Stimulated activated CD4-positive, alpha-beta T cell treated with anti-CD3 and anti-CD28 coated beads, Interleukin-1b, Interleukin-23, amount 100 ng/mL, for 1 hour (primary cell): ENCODE measurements at places on chromosomes 2 and 18.

GRCh38 chr2:31483246-31483645, 68.7 kb upstream of the XDH start:
- DNase-seq, result no peak

GRCh38 chr2:134360745-134361487, 107.0 kb downstream of the MGAT5 start:
- DNase-seq, result no peak

DNA sequence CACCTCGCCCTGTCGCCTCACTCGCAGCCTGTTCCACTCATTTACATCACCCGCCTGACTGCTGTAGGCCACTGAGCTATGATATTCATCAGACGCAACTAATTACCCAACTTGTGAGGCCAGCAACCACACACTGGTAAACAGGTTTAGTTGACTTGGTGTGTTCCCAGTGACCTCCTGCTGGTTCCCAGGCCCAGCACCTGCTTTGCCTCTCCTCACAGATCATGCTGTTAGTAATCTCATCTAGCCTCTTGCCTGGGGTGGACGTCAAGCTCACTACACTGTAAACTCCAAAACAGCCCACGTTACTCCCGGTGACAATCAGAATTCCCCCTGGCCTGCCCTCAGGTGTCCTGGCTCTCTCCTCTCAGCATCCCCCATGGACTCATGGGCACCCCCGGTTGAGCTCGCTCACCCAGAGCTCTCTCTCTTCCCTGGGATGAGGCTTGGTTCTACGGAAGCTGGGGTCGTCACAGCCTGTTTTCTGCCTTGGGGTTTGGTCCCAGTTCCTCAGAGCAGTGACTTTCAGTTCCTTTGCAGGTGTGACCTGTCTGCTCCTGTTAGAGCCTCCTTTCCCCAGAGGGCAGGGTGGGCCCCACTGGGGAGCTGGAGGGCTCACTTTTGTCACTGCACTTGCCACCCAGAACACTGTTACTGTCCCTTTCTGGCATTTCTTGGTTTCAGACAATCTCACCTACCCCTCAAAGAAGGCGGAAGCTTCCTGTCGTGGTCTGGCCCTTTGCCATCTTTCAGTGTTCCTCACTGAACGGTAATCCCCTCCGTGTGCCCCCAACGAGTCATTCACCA, 40.3 kb downstream of the INPP5D start:
- DNase-seq, result no peak

DNA sequence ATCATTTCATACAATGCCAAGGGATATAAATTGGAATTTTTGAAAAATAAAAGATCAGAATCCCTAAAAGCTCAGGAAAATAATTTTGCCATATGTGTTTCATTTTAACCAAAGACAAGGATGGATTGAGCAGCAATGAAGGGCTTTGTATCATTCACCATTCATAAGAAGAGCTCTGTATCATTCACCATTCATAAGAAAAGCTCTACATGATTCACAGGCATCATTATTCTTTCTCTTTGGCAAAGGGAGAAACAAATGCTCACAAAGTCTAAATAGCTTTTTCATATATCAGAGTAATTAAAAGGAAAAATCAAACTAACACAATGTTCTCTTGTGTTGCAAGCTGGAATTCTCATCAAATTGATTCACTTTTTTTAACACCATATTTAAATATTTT, 169.1 kb upstream of the MC4R start:
- no peak for DNase-seq

GRCh38 chr18:57352271-57352701, at the start of gene ST8SIA3:
ST8SIA3 (plus strand) TSS chr18:57352557; CDS start chr18:57352847, 290 bp downstream.
- no peak for DNase-seq

- DNase-seq, result no peak
Observed at GRCh38 chr2:19350678-19351401, 7.6 kb downstream of the OSR1 start.

DNA sequence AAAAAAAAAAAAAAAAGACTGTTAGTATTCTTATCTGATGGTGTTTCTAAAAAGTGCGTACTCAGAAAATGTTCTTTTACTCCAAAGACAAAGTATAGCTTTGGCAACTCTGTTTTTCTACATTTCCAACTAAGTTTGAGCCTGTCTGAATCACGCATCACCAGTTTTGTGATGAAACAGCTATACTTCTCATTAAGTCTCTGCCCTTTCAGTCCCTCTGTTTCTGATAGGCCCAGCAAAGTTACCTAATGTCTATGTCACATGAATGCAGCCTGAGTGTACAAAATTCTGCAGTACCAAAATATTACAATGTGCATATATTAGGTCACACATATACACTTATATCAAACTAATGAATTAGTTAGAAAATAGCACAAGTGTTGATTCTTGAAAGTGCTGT, 22.4 kb downstream of the TWSG1 start:
- no peak for DNase-seq

DNA sequence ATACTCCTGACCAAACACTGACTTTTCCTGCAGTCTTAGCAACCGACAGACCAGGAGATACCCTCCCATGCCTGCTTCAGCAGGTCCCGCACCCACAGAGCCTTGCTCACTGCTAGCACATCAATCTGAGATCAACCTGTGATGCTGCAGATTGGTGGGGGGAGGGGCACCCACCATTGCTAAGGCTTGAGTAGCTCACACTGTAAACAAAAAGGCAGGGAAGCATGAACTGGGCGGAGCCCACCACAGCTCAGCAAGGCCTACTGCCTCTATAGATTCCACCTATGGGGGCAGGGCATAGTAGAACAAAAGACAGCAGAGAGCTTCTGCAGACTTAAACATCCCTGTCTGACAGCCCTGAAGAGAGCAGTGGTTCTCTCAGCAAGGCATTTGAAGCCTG, 109.7 kb downstream of the SP100 start:
- no peak for DNase-seq

- DNase-seq, result no peak
Observed at GRCh38 chr18:51275712-51276476, 78.4 kb upstream of the MEX3C start.

DNA sequence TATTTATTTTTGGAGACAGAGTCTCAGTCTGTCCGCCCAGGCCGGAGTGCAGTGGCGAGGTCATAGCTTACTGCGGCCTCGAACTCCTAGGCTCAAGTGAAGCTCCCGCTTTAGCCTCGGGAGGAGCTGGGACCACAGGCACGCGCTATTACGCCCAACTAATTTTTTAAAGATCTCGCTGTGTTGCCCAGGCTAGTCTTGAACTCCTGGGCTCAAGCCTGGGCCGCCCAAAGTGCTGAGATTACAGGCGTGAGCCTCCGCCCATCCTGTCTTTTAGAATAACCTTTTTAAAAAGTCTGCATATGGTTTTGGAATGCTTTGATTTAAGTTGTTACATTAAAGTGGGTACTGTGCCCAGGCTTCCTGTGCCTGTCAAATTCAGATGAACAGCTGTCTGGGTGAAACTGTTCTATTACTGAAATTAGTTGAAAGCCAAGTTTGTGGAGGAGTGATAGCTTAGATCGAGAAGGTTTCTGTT, 944 bp downstream of the RAB3GAP1 start:
- no peak for DNase-seq

DNA sequence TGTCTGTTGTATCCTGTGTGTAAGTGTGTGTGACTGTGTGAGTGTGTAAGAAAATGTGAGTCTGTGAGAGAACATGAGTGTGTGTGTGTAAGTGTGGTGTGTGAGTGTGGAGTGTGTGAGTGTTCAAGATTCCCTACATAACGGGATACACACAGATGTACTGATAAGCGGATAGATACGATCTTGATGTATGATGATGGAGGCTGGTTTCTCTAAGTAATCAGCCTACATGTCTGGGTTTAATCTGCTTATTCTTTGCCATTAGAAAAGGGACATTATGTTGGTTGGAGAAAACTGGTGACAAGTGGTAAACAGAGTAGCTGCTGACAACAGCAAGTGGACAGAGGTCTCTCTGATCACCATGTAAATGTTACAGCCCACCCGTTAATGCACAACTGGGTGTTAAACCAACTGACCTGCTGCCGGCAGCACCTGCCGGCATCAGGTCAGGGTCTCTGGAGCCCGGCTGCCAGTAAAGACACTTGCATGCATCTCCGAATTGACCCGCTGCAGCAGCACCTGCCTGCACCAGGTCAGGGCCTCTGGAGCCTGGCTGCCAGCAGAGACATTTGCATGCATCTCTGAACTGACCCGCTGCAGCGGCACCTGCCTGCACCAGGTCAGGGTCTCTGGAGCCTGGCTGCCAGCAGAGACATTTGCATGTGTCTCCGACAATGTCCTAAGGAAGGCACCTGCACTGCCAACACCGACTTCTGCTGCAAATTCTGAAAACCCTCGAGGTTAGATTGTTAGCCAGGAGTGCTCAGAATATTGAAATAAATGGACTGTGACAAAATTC, 87.5 kb downstream of the MBP start:
- DNase-seq, result no peak

GRCh38 chr2:213065583-213066442, 85.6 kb downstream of the IKZF2 start:
- no peak for DNase-seq

DNA sequence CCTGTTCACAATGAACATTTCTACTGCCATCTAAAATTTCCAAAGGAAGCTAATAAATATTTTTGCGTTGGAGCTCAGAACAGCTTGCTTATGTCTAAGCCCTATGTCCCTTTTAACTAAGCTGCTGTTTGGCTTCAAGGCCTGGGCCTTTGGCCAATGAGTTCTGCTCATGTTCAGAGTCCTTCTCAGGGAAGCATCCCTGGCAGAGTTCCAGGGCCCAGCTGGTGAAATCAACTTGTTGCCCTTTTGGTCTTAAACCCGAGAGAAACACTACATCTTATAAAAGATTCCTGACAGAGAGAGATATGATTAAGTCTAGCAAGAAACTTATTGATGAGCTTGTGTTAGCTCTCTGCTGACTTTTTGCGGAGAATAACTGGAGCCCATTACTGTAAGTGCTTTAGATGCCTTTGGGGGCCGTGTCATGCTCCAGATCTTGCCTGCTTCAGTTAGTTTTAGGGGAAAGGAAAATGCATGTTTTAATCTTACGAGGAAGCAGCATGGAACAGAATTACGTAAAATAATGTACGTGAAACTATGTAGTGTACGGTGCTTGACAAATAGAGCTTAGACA, 102.5 kb upstream of the NOSTRIN start:
- DNase-seq, result no peak

- DNase-seq, result no peak
Observed at GRCh38 chr18:55189972-55190371, 230.7 kb upstream of the CCDC68 start.

DNA sequence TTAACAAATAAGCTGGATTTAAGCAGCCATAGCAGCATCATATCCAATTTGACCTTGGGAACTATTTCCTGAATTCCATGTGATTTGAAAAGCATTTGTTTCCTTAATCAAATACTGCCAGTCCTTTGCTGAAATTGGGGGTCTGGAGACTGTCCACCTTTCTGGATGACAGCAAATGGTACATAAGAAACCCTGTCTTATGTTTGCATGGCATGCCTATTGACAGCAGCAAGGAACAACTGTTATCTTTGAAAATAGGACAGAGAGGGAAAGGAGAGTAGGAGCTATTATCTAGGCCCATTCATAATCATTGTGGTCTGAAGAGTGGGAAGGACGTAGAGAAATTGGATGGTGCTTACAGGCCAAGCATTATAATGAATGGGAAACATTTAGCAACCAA, 129.2 kb upstream of the CTNNA2 start:
- no peak for DNase-seq

- no peak for DNase-seq
Observed at GRCh38 chr18:46320928-46321711, 216.9 kb downstream of the HAUS1 start.

- no peak for DNase-seq
Observed at GRCh38 chr2:10242998-10243925, 59.4 kb upstream of the HPCAL1 start.

GRCh38 chr2:88656690-88657089, 29.4 kb upstream of the EIF2AK3 start:
- DNase-seq, result no peak
